ENCODE measurements at places on chromosomes 16 and 17.

- no peak for DNase-seq
These were observed 6.0 kb downstream of the CDH15 start for GRCh38 chr16:89177501-89177900.

- peak; percentile 76 for DNase-seq
These were observed 14.7 kb upstream of the BCAR1 start for GRCh38 chr16:75265911-75266701.

GRCh38 chr17:1190751-1191331 is 11.1 kb upstream of the ABR start:
- no peak for DNase-seq

- no peak for DNase-seq
These were observed 25.8 kb upstream of the SRSF1 start for GRCh38 chr17:58032691-58033415.

DNA sequence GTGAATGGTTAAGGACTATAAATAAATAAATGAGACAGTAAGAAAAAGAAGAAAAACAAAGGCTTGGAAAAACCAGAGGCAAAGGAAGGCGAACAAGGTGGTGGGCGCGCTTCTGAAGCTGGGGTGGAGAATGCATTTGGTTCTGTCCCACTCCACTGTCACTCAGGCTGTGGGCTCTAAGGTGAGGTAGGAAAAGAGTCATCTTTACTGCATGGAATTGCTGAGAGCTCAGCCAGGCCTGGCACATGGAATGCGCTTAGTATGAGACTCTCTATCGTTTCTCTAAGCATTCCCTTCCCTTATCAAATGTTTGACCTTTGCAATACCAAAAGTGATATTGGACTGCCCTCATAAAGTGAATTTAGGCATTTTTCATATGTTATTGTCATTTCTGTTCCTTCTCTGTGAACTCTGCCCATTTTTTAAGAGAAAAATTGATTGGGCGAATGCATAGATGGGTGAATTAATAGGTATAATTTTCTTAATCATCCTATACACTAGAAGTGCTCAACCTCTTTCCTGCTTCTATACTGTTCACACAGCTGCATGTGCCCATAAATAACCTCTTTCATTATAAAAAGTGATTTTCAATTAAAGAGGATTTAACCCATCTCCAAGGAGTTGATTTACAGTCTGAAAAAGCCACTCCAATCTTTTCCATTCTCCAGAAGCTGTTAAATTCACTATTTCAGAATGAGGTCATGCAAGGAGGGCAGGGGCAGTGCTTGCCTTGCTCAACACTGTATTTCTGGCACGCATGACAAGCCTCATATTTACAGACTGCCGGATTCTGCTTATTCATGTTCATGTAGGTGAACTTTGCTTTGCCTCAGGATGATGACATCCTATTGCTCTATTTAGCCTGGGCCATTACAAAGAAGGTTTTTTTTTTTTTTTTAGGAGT is 87.7 kb downstream of the MYH10 start:
- DNase-seq, result peak; percentile 93

- peak; percentile 11 for DNase-seq
These were observed 363.5 kb downstream of the CPPED1 start for GRCh38 chr16:12440228-12440530.

DNA sequence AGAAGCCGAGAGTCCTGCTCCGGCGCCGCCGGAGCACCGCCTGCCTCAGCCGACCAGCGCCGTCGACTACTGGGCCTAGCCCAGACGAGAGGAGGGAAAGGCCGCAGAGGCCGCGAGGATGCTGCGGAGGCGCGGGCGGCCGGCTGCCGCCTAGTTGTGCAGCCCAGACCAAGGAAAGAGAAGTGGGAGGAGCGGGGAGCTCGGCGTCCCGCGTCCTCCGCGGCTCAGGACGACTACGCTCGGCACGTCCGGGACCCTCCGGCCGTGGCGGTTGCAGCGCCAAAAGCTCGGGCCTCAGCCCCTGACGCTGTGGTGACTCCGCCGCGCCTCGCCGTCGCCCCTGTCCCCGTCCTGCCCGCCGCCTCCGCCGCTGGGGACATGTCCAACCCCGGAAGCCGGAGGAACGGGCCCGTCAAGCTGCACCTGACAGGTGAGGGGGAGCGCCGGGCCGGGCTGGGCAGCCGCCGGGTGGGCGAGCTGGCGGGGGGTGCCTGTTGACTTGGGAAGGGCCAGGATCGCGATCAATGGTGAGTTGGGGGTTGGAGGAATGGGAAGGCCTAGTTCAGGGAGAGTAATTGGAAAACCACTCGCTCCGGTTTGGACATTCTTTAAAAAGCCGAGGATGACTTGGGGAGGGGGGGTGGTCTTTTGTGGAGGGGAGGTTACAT is 37.7 kb downstream of the RNF135 start:
- DNase-seq, result peak; percentile 67

- DNase-seq, result no peak
These were observed 8.7 kb downstream of the VASN start for GRCh38 chr16:4380119-4381063.

DNA sequence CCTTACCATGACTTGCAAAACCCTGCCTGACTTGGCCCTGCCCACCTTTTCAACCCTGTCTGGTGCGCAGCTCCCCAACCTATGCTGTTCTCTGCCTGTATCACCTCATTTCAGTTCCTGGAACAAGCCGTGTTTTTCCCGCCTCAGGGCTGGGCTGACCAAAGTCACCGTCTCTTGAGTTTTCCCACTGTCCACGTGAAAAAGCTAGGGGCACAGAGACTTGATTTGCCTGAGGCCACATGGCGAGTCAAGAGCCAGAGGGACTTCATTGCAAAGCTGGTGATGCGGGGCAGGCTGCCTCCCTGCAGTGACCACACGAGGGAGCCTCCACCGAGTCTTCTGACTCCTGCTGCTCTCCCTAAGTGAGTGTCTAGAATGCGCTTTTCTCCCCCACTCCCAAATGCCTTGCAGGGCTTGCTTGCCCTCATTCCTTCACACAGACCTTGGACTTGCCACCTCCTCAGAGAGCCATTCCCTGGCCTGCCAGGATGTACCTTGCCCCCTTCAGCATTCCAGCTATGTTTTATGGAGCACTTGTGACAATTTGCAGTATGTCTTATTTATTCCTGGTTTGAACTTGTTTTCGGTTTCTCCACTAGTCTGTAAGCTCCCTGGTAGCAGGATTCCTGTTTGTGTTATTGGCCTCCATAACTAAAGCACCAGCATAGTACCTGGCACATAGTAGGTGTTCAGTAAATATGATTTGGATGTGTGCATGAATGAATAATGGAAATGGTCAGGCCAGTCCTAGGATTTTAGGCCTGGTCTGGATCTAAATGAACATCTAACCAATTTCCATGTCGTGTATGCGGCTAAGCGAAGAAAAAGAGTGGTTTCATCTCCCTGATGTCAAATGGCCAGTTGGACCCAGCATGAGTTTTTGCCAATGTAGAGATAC is 252.3 kb downstream of the SNX29 start:
- peak; percentile 76 for DNase-seq

GRCh38 chr17:29162909-29163341 is 17.3 kb downstream of the MYO18A start:
- DNase-seq, result peak; percentile 54

GRCh38 chr17:77571155-77571981 is 387.1 kb upstream of the TNRC6C start:
- DNase-seq, result peak; percentile 2

All from cardiac fibroblast (primary cell).